ENCODE measurements at places on chromosomes 6 and 20.

DNA sequence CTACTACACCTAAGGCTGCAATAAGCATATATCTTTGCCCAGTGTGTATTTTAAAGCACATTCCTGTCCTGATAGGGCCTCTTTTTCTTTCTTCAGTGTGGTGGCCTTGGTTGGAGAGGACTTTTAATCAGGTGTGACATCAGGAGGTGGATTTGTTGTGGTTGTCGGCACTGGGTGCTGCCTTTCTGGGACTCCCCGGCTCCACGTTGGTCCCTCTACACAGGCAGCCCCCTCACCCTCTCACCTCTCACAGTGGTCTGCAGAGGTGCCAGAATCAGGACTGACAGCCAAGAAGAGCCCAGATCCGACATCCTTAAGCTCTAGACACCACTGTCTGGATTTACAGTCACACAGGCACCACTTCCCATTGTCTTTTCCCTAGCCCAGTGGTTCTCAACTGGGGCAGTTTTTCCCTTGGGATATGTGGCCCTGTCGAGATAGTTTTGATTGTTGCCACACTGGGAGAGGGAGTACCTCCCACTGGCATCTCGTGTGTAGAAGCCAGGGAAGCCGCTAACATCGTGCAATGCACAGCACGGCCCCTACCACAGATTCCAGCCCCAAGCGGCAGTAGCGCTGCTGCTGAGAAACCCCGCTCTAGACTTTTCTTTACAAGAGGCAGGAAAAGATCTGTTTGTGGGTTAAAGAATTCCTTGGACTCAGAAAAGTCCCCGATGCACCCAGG is 314.1 kb downstream of the QKI start:
- DNase-seq: no peak

- no peak for DNase-seq
Measured at GRCh38 chr6:30641048-30641447, 5.9 kb upstream of the C6orf136 start.

- DNase-seq: no peak
Measured at GRCh38 chr6:144870782-144871181, 585.6 kb downstream of the UTRN start.

GRCh38 chr6:21431526-21431925 is 162.0 kb upstream of the SOX4 start:
- DNase-seq: no peak

- DNase-seq: no peak
Measured at GRCh38 chr6:25346064-25346463, 66.9 kb downstream of the CARMIL1 start.
